Cortex of kidney (tissue), 1 donor: ENCODE measurements at places on chromosomes 5 and 9.

- no peak for DNase-seq
Measured at GRCh38 chr9:110880189-110880588, 158.1 kb downstream of the LPAR1 start.

DNA sequence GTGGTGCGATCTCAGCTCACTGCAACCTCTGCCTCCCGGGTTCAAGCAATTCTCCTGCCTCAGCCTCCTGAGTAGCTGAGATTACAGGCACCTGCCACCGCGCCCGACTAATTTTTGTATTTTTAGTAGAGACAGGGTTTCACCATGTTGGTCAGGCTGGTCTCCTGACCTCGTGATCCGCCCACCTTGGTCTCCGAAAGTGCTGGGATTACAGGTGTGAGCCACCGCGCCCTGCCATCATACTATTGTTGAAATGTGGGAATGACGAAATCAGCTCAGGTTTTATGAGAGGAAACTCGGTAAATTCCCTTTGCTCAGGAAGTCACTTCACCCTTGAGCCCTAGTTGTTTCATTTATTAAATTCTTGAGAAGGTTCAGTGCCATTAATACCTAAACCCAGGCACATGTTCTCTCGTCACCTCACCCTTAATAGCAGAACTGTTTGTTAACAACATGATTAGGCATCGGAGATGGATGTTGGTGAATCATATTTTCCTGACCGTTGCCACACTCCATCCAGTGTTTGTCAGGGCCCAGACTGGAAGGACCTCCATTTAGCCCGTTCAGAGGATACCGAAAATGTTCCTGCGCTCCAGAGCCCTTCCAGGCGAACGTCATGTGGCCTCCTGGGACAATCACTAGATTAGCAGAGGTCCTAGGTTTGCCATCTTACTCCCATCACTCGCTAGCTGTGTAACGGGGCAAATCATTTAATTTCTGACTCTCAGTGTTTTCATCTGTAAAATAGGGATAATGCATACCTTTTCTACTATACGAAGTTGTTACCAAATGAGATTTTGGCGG is 20.0 kb upstream of the CREBRF start:
- DNase-seq, result no peak

- no peak for DNase-seq
Measured at GRCh38 chr9:91048749-91049148, 247.1 kb downstream of the SYK start.

DNA sequence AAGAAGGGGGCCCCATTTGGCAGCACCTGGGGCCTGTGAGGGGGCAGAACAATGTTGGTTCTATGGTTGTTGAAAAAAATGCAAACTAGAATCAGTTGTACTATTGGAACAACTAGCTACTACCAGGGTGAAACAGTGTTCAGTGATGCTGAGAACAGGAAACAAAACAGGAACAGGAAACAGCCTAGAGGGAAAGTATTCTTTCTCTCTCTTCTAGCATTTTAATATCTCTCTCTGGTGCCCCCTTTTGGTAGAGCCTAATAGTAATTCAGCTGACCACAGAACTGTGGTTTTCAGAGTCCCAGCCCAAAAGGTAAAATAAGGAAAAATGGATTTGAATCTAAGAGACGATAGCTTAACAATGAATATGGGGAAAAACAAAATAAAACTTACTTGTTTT is 138.0 kb upstream of the KCNN2 start:
- no peak for DNase-seq

DNA sequence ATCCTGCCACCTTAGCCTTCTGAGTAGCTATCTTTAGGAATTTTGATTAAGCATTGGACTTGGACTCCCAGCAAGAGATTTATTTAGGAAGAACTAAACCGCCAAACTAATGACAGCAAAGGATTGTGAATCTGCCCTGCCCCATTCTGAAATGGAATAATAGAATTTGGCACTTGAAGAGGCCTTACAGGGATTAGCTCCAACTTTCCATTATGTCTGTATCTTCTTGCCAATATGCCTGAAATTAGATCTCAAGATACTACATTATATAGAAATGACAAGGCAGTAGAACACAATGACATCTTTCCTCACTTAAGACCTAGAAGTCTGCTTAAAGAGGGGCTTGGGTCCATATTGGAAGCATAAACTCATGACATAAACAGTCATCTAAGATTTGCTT is 77.0 kb upstream of the DPYSL3 start:
- DNase-seq, result no peak

- DNase-seq, result no peak
Measured at GRCh38 chr9:124197177-124198095, 60.3 kb upstream of the NEK6 start.

- no peak for DNase-seq
Measured at GRCh38 chr9:38276771-38277439, 115.6 kb upstream of the ALDH1B1 start.

- no peak for DNase-seq
Measured at GRCh38 chr9:136021872-136022681, 60.9 kb upstream of the UBAC1 start.

- no peak for DNase-seq
Measured at GRCh38 chr9:71756753-71757152, 11.6 kb downstream of the CEMIP2 start.

- DNase-seq, result no peak
Measured at GRCh38 chr9:70901013-70901412, 220.4 kb downstream of the TRPM3 start.

GRCh38 chr9:130931508-130932254 is 7.4 kb downstream of the FIBCD1 start:
- no peak for DNase-seq

DNA sequence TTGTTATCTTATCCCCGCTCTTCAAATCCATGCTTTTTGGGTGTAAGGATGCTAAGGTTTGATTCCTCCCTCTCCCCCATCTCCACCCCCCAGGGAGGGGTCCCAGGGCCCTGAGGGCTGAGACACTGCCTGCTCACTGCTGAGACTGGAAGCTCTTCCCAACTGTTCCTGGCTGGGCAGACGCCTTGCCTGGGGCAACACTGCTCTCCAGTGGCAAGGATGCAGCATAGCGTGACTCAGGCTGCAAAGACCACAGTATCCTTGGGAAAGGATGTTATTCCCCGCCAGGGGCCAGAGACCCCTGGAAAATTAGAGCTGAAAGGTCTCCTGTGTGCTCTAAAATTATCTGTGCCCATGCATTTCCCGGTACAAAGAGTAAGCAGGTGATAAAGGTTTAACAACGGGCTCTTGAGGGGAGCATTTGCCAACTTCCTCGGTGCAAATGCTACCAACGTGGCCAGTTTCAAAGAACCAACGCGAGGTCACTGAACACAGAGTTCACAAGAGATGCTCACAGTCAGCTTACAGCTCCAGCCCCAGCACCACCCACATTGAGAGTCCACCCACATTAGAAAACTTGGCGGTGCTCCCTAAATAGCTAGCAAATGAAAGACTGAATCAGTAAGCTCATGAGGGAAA is 271.9 kb downstream of the NSG2 start:
- DNase-seq, result no peak

- no peak for DNase-seq
Measured at GRCh38 chr5:161022151-161022550, 170.1 kb upstream of the ATP10B start.

- DNase-seq, result no peak
Measured at GRCh38 chr5:464843-465590, 22.0 kb downstream of the EXOC3 start.

DNA sequence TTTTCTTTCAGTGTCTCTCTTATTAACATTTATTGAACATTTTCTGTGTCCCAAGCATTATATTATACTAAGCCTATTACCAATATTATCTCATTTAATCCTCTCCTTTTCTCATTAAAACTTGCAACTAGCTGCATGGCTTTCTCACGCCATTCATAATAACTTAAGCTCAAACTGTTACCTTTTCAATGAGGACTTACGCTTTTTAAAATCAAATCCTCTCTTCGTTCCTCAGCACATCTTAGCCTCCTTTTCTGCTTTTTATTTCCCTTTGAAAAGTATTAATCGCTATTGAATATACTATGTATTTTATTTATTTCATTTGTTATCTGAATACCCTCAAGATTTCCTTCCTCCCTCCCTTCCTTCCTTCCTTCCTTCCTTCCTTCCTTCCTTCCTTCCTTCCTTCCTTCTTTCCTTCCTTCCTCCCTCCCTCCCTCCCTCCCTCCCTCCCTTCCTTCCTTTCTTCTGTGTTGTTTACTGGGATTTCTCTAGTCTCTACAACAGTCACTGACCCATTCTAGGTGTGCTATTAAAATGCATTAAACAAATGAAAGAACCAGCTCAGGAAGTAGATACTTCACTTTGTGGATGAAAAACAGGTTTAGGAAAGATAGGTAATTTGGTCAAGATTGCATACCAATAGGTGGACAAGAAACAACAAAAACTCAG is 294.1 kb upstream of the TUT7 start:
- DNase-seq, result no peak

DNA sequence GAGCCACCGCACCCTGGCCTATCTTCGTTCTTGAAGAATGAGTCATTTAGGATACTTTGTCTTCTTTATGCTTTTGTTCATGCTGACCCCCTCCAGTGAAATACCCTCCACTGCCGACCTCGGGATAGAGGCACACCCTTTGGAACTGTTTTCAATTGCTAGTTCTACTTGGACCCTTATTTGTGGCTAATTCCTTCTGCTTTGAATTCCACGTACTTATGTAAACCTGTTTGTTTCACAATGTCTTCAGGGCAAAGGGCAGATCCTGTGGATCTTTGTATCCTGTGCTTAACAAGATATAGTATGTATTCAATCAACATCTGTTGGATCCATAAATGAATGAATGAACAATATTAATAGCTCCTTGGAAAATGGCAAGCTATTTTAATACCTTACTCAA is 19.6 kb upstream of the AOPEP start:
- no peak for DNase-seq

DNA sequence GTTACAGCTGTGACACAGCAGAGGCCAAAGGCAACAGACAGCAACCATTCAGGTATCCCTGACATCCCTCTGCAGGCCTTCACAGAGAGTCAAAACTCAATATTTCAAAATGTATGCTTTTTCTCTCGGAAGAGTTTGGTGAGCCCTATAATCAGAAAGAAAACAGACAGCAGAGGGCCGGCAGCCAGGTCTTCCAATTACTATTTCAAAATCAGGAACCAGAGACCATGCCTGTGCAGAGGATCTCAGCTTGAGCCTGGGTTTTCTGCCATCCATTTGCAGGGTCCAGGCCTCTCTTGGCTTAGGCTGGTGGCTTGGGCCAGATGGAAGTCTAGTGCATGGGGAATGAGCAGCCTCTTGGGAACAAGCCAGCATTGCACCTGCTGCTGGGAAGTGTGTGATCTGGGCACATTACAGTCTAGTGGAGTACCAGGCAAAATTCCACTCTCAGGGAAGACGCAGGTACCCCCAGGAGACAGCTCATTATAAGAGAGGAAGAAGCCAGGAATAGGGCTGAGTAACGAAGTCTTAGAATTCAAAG is 231.3 kb downstream of the ENC1 start:
- no peak for DNase-seq

DNA sequence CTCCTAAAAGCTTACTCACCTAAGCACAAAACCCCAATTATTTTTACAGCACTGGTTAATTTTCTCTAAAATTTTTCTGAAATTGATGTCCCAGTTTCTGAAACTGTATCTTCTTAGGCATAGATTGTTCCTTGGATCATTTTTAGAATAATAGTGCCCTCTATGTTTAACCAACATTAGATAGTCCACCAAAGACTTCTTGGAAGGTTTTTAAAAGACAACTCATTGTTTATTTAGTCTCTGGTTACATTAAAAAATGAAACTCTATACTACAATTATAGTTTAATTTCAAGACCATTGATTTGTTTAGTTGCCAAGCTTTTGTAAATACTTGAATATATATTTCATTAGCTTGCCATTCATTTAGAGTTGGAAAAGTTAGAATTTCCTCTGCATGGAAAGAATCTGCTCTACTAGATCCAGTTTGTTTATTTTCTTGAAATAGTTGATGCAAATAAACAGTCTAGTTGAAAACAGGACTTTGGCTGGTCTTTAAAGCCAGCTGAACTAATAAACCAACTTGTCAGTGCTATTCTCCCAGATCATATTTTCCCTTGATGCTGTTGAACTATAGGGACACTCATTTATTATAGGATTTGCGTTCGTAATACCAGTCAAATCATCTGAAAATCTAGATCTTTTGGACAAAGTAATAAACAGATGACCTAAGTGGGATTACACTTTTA is 990.5 kb downstream of the TLE1 start:
- no peak for DNase-seq

GRCh38 chr9:127722055-127722745 is 6.3 kb downstream of the TTC16 start:
- DNase-seq, result no peak

GRCh38 chr9:36764364-36765076 is 191.8 kb downstream of the MELK start:
- no peak for DNase-seq

GRCh38 chr9:5549658-5550650 is 39.6 kb downstream of the PDCD1LG2 start:
- no peak for DNase-seq

- no peak for DNase-seq
Measured at GRCh38 chr5:51960617-51961121, 577.4 kb downstream of the ISL1 start.

DNA sequence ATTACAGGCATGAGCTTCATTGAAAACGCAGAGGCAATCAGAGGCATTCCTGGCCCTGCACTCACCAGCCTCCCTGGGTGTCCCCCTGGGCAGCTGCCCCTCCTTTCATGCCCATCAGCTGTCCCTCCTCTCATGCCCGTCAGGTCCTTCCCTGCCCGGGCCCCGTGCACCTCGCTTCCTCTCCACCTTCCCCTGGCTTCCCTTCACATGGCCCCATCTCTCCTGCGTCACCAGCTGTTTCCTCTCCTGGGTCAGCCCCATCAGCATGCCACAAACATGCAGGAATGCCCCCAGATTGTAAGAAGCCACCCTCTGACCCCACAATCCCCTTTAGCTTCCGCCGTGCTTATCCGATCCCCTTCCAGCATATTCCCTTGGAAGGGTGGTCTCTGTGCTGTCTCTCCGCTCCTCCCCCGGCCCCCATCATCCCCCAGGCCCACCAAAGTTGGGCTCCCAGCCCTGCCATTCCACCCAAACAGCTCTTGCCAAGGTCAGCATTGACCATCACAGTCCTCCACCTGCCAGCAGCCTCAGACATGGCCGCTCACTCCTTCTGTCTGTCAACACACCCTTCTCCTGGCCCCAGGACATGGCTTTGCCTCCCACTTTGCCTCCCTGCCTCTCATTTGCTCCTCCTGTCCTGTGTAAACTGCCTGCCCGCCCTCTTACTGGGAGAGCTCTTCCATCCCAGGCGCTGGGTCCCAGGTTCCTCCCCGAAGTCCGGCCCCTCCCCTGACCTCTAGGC is 98.6 kb upstream of the IER5L start:
- no peak for DNase-seq

GRCh38 chr5:2802693-2803365 is 51.4 kb upstream of the IRX2 start:
- DNase-seq, result no peak

GRCh38 chr5:22708770-22709328 is 144.3 kb downstream of the CDH12 start:
- DNase-seq, result no peak

DNA sequence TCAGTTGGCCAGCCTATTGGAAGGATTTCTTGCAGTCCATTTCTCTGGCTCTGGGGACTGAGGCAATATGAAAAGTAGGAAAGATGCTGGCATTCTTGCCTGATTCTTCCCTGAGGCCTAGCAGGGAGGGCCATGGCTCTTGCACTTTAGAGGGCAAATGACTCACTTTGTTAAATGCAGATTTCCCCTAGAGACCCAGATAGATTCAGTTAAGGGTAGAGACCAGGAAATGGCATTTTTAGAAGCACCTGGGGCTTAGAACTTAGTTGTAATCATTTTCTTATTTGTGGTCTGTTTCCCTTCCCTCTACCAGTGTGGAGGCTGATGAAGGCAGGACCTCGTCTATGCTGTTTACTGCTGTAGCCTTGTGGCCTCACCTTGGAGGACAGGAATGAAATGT is 112.8 kb upstream of the NR3C1 start:
- DNase-seq, result no peak

GRCh38 chr9:20990867-20991266 is 40.6 kb downstream of the HACD4 start:
- DNase-seq, result no peak
